ENCODE measurements at places on chromosomes 6 and 20.

- no peak for DNase-seq
These were observed 61.3 kb downstream of the SYNJ2 start for GRCh38 chr6:158043008-158043407.

GRCh38 chr6:225907-226306, 66.4 kb upstream of the DUSP22 start:
- no peak for DNase-seq

DNA sequence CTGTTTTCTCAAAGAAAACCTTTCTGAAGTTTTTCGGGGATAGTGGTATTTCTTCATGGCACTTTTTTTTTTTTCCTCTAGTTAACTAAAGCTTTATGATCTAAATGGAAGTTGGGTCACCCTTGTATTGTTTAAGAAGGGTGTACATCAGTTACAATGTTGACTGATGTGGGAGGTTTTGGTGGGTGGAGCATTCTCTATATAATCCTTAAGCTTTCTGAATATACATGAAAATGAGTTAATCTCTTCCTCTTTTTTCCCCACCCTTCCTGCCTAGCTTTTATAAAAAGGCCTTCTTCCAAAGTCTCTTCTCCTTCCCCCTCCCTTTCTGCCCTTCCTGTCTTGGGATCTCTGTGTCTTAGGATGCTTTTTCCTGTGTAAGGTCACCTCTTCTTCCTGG, 47.2 kb downstream of the DHX35 start:
- DNase-seq = no peak

DNA sequence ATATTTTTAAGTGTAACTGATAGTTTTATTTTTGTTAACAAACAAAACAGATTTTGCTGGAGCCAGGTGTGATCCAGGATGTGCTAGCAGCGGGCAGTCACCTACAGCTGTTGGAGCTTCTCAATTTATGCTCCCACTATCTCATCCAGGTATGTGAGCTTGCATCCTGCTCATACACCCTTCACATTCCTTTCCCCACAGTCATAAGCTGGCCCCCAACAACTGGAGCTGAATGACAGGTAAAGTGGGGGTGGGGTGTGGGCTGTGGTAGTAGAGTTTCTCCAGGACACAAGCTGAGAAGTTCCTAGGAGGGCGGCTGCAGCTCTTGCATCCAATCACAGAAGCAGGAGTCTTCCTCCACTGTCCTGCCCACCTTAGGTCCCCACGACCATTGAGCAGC, 140.1 kb downstream of the KLHL32 start:
- DNase-seq = no peak

DNA sequence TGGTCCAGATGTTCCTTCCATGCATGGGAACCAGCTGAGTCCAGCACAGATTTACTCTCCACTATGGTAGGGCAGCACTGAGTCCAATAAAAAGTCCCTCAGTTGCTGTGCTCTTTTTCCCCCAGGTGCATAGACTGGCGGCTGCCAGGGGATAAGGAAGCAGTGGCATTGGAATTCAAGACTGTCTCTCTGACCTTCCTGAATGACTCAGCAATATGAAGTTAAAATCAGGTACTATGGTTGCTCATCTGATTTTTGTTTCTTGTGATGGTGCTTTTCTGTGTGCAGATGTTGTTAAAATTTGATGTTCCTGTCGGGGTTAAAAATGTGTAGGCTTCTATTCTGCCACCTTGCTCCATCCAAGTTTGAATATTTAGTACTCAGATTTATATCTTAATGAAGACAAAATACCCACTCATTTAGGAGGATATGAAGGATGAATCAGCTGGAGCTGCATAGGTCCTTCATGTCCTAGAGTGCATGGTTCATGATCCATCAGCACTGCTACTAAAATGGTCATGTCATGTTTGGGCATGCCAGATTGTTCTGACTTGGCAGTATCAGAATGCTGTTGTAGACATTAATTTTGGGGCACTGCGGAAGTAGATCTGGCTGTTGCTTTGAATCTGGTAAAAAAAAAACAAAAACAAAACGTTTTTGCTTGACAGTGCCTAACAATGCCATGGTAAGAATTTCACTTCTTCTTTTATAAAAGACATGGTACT, 321.2 kb upstream of the MAP3K7 start:
- no peak for DNase-seq

GRCh38 chr6:109477725-109478124, 5.3 kb downstream of the ZBTB24 start:
- DNase-seq = no peak

DNA sequence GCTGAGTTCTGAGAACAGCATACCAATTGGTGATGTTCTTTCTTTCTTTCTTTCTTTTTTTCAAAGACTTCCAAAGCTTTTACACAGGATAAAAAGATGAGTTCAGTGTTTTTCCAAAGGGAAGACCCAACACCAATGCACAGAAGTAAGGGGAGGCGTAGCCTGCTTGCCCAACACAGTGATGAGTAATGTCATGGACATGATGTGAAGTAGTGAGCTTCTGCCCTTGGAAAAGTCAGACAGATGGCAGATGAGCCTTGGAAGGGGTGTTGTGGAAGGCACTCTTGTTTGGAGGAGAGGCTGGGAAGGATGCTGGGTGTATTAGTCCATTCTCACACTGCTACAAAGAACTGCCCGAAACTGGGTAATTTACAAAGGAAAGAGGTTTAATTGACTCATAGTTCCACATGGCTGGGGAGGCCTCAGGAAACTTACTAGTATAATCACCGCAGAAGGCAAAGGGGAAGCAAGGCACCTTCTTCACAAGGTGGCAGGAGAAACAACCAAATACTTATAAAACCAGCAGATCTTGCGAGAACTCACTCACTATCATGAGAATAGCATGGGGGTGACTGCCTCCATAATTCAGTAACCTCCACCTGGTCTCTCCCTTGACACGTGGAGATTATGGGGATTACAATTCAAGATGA, 12.6 kb downstream of the LRP11 start:
- DNase-seq = no peak

Data from cortex of kidney (tissue), 1 donor.